Ureter (tissue), 1 donor: ENCODE measurements at places on chromosomes 12 and 14. TPM values are rescaled to one million over a fixed set of nuclear protein-coding genes. Genes with fewer than 3 reads are reported as not detected.

- DNase-seq, result no peak
Measured at GRCh38 chr12:75491169-75491568, 10.6 kb downstream of the GLIPR1 start.

GRCh38 chr14:104937161-104937560, 12.5 kb downstream of the PLD4 start:
- DNase-seq, result no peak

GRCh38 chr14:38262844-38263243, 7.0 kb upstream of the CLEC14A start:
- no peak for DNase-seq

LTB4R2 gene
- total RNA-seq, result 8.2 TPM
